ENCODE measurements at places on chromosomes 3 and 15.

DNA sequence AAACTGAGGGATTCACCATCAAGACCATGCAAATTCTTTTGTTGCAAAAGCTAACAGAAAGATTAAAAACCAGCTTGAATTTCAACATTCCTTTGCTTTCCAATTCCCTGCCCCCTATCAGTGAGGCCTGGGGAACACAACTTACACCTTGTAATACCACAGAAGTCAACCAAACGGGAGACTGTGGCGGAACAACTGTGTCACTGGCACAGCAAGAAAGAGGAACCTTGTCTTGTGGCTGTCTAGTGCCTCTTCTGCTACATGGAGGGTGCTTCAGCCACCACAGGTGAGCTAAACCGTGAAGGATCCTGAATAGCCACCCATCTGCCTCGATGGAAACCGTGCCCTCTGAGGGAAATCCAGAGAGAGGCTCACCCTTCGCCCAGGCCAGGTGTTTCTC lies 11.4 kb downstream of the CCDC12 start:
- no peak for DNase-seq

GRCh38 chr3:179069762-179070390 lies 1.7 kb downstream of the ZMAT3 start:
- DNase-seq, result no peak

GRCh38 chr15:95215017-95215416 lies 983.7 kb downstream of the MCTP2 start:
- DNase-seq, result no peak

- no peak for DNase-seq
Observed at GRCh38 chr3:102979191-102979590, 544.4 kb downstream of the ZPLD1 start.

DNA sequence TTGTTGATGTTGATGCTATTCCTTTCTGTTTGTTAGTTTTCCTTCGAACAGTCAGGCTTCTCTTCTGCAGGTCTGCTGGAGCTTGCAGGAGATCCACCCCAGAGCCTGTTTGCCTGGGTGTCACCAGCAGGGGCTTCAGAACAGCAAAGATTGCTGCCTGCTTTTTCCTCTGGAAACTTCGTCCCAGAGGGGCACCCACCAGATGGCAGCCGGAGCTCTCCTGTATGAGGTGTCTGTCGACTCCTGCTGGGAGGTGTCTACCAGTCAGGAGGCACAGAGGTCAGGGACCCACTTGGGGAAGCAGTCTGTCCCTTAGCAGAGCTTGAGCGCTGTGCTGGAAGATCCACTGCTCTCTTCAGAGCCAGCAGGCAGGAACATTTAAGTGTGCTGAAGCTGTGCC lies 303.2 kb downstream of the ZIC1 start:
- DNase-seq, result no peak

DNA sequence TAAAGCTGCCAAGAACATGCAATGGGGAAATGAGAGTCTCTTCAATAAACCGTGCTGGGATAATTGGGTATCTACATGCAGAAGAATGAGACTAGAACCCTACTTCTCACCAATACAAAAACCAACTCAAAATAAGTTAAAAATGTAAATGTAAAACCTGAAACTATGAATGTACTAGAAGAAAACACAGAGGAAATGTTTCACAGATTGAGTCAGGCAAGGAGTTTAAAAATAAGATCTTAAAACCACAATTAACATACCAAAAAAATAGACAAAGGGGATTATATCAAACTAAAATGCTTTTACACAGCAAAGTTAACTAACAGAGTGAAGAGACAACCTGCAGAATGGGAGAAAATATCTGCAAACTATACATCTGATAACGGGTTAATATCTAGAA lies 90.4 kb downstream of the ISL2 start:
- no peak for DNase-seq

GRCh38 chr15:92290359-92290992 lies 103.2 kb upstream of the ST8SIA2 start:
- no peak for DNase-seq

DNA sequence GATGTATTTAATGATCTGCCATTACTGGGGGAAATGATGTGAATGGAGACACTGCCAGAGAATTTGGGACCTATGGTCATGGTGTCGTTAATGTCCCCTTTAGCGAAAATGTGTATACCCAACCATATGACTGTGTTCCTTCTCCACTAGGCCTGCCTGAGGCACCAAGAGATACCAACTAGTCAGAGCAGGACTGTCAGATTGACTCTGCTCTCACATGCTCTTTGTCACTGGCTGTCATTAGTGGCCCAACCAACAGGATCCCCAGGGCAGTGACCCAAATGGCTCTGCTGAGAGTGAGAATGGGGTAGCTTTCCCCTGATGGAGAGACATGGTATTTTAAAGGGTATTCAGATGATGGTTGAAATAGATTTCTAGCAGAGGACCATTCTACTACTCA lies 2.8 kb downstream of the TAGLN3 start:
- DNase-seq, result no peak

- DNase-seq, result no peak
Observed at GRCh38 chr3:107588217-107588616, 65.5 kb downstream of the BBX start.

- DNase-seq, result no peak
Observed at GRCh38 chr15:75732177-75732808, 19.6 kb upstream of the CSPG4 start.

DNA sequence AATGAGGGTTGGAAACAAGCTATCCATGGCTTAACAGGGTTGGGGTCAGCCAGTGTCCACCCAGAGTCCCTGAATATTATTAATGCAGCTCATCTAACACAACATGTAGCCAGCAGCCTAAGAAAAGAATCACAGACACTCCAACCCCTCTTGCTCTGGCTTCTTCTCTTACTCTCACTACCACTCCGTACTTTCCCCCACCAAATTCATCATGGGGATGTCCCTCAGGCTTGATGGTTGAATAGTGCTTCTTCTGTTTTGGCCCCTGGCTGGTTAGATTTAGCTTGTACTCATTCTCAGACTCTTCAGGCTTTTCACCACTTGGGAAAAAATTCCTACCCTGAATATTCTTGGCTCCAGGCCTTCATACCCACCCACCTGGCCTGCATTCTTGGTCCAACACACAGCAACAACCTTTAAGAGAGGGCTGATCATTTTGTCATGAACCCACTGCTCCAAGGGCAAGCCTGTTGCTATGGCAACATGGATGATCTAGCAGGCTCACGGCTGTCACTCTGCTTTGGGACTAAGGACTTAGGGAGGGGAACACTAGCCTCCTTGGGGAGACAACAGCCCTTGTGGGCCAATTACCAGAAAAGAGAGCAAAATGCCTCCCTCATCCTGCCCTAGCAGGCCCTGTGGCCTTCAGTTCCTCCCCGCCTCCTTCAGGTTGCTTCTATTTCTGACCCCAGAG lies 9.4 kb upstream of the MED12L start:
- no peak for DNase-seq

- no peak for DNase-seq
Observed at GRCh38 chr3:41690766-41691563, 270.9 kb downstream of the ULK4 start.

GRCh38 chr3:16506884-16507577 lies 6.5 kb downstream of the RFTN1 start:
- DNase-seq, result no peak

DNA sequence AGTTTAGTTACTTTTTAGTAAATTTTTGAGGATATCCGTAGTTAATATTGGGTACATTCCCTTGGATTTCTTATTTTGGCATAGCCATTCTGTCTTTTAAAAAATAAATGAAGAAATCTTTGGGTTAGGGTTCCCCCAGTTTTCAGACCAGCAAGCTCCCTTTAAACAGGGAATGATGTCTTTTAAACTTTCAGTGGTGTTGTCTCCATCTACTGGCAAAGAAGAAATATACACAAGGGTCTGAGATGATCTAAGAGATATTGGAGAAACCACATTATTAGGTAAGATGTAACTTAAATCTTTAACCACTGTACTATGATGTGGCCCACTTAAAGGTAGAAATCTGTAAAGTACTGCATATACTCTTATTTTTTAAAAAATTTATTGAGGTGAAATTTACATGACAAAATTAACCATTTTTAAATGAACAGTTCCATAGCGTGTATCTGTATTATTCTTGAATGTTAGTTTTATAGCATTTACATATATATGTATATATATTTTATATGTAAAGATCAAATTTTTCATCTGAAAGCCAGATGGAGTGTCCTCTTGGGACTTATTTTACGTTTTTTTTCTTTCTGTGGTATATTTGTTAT lies 35.1 kb upstream of the EIF3J start:
- no peak for DNase-seq

GRCh38 chr3:112020674-112021085 lies 13.9 kb upstream of the TMPRSS7 start:
- DNase-seq, result no peak

DNA sequence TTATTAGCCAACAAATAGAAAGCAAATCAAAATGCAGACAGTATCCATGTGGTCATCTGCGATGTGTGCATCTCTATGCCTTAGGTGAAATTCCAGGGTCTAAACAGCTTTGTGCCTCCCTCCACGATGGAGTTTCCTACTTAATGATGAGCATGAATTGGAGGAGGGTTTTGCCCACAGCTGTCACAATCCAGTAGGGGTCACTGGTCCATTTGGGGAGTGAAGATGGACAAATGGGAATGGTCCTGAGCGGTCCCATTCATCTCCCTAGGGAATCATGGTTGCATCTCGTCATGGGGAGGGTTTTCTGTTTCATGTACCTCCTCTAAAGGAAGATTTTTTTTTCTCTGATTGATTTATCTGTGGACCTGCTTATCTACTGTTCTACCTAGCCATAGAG lies 358.0 kb downstream of the PTPRG start:
- no peak for DNase-seq

- DNase-seq, result no peak
Observed at GRCh38 chr3:124972457-124972856, 37.9 kb upstream of the MUC13 start.

DNA sequence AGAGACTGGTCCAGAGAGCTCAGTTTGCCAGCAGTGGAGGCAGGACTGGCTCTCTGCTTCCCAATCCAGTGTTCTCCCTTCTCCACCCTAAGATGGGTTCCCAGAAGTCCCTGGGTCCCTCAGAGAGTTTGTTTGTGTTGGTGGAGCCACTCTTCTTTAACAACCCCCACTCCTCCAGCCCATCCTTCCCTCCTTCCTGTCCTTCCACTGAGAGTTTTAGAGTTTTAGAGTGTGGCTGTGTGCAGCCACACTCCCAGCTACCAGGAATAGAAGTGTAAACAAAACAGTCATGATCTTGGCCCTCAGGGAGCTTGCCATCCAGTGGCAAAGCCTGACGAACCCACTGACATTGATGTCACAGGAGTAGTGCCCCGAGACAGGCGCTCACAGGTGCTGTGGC lies 12.5 kb upstream of the FBLN2 start:
- no peak for DNase-seq

GRCh38 chr3:122589297-122589696 lies 11.8 kb downstream of the PARP15 start:
- no peak for DNase-seq

DNA sequence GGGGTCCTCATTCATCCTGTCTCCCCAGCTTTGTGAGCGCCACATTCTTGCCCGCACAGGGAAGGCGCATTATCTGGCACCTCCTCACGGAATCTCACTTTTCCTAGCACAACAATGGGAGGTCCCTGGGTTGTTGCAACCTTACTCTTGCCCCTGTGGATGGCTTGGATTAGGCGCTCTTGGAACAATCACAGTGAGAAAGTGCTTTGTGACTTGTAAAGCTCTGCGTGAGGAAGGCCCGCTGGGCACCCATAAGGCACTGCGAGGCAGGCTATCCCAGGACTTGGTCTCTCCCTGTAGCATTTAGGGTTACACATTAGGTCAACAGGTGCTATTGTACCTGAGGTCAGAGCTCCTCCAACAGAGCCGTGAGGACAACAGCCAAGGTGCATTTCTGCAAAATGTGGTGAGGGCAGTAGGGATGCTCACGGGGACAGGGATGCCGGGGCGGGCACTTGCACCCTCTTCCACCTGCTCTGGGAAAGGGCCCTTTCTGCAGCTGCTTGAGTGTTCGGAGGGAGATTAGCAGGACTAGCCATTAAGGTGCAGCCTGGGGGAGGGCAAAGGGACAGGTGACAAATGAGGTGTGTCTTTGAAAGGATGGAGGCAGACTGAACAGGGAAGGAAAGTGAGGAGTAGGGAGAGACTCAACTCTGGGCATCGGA lies 13.9 kb upstream of the LRRC15 start:
- DNase-seq, result no peak

DNA sequence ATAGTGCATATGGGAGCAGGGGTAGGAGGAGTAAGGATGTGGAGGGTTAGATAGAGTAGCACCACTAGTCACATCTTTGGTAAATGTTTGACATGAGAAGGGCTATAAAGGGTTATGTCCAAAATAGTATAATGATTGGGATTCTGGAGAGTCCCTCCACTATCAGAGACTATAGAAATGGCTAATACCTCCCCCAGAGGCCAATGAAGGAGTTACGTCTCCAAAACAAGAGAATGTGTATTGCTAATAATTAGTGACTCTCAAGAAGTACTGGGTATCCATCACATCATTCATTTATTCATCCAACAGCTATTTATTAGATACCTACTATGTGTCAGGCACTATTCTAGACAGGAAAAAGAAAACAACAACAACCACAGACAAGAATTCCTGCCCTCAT lies 203.7 kb upstream of the UMPS start:
- no peak for DNase-seq

DNA sequence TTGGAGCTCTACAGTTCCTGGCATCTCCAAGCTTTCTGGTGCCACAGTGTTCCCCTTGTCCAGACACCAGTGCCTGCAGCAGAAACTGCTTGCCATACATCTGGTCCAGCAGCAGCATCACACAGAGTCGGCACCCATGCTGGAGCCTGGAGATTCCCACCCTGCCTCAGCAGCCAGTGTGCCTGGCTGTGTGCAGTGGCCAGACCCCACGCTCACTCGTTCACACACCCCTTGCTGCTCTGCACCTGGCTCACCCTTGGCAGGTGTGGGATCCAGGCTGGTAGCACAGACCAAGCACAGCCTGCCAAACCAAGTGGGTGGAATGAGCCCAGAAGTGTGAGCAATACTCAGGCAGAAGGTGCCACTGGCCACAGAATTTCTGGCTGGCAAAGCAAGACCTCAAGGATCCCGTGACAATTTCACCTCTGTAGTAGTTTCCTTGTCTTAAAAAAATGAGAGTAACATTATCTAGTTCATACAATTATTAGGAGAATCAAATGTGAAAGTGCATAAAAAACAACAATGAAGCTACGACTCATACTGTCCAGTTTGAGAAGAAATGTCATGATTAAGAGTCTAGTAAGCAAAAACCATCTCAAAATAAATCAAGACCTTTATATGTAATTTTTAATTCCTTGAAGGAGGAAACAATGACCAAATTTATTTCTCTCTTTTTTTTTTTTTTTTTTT lies 22.9 kb upstream of the ZBED2 start:
- no peak for DNase-seq

GRCh38 chr3:189908646-189909045 lies 212.1 kb downstream of the P3H2 start:
- DNase-seq, result no peak

- DNase-seq, result no peak
Observed at GRCh38 chr15:101372149-101372577, 77.1 kb upstream of the SNRPA1 start.

- no peak for DNase-seq
Observed at GRCh38 chr3:45942051-45942825, 1.0 kb upstream of the CXCR6 start.

All from GM12892 (cell line).